ENCODE measurements at places on chromosomes 4 and X.
A peak's percentile ranks its signal among the peaks of the same experiment; 100 is the strongest.

DNA sequence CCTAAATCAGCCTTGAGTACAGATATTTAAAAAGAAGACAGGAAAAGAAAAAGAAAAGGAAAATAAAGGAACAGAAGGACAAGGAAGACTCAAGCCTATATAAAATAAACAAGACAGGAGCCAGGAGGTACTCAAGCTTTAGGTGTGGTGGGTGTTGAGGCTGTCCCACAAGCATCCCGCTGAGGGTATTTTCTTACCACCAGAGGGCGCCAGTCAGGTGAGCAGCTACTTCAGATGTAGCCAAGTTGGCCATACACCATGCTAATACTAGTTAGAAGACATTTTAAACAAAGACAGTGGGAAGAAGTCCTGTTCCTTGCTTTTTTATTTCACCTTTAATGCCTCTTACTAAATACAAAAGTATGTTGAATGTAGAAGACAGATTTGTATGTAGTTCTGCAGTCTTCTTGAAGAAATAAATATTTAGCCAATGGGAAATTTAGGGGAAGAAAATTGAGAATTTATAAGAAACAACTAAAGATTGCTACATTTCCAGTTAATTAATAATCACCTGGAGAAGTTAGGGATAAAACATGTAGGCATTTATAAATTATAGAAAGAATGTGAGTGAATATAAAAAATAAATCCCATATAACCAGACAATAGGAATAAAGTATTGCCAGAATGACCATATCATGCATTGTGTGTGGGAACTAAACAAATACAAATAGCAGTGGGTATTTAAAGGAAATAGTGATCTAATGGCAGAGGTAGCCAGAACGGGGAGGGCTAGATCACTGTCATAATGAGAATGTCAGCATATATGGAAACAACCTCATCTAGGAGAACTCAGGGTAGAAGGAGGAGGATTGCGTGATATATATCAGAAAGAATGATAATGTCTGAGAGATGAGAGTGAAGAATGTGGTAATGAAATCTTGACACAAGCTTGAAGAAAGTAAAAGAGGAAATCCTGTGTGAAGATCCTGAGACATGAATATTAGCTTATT is 71.0 kb downstream of the MTHFD2L start:
- H3K4me1 ChIP-seq: no peaks in the 10 kb centered on the region
- no peak overlapping the region for H3K4me3 ChIP-seq
- peak; percentile 72 for DNase-seq
- no peak overlapping the region for H3K27ac ChIP-seq
- no peaks in the 10 kb centered on the region for H3K27me3 ChIP-seq

GRCh38 chr4:102103368-102103767 is 241.9 kb downstream of the SLC39A8 start:
- H3K4me1 ChIP-seq: no peaks in the 10 kb centered on the region
- DNase-seq: no peak
- H3K27ac ChIP-seq: no peak overlapping the region
- peaks cover 10% of the 10 kb centered on the region for H3K36me3 ChIP-seq
- H3K4me3 ChIP-seq: no peak overlapping the region

DNA sequence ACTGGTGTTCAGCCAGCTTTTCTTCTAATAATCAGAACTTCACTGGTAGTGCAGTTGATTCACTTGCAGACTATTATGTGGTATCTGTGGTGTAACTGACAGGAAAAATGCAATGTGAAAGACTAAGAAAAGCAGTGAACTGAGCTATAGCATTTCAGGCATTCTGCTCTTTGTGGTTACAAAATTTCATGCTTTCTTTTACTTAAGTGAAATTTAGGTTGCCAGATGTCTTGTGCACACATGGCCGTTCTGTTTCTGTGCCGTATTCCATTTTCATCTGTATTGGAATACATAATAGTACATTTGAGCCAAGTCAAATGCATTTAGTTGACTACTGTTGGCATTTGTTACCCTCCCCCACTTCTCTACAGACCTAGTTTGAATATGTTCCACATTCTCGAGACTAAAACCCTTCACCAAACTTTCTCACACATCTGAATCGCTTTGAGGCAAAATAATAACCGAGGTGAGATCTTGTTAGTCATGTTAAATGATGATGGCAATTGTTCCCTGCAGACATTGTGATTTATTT is 8.2 kb downstream of the RTL3 start:
- peaks cover 6% of the 10 kb centered on the region for H3K4me1 ChIP-seq
- no peak for DNase-seq
- H3K4me3 ChIP-seq: no peak overlapping the region
- H3K36me3 ChIP-seq: no peaks in the 10 kb centered on the region
- H3K27me3 ChIP-seq: no peaks in the 10 kb centered on the region
- H3K27ac ChIP-seq: no peak overlapping the region

DNA sequence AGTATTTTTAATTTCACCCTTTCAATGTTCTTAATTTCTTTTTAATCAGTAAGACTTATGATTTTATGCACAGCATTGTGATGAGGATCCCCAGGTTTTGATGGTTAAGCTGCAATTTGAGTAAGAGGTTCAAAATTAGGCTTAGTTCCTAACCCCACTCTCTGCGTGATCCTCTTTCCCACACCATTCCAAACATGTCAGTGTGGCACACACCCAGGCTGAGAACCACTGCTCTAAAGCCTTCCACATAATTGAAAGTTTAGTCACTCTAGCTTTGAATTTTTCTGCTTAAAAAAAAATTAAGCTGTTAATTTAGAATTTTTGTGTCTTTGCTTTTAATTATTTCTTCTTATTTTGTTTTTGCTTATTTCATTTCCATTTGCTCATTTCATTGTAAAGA is 68.8 kb upstream of the SLC7A11 start:
- H3K4me1 ChIP-seq: peaks cover 6% of the 10 kb centered on the region
- H3K4me3 ChIP-seq: no peak overlapping the region
- H3K36me3 ChIP-seq: no peaks in the 10 kb centered on the region
- H3K27me3 ChIP-seq: no peaks in the 10 kb centered on the region

DNA sequence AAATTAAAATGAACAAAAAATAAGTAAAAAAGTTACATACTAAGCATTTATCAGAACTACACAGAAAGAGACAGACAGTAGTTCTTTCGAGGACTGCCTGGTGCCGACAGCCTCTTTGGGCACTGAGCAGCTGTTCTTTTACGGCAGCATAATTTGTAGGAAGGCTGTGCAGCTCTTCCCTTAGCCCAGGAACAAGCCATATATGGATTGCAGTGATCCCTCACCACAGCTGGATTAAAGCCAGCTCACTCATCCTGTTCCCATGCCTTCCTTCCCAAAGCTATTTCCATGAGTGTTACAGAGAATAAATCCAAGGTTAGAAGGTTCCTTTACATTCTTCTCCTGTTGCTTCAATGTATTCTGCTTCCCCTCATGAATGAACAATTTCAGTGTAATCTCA is 71.7 kb downstream of the DDX60L start:
- peaks cover 39% of the 10 kb centered on the region for H3K36me3 ChIP-seq
- DNase-seq: no peak
- H3K4me1 ChIP-seq: no peaks in the 10 kb centered on the region
- no peaks in the 10 kb centered on the region for H3K27me3 ChIP-seq

DNA sequence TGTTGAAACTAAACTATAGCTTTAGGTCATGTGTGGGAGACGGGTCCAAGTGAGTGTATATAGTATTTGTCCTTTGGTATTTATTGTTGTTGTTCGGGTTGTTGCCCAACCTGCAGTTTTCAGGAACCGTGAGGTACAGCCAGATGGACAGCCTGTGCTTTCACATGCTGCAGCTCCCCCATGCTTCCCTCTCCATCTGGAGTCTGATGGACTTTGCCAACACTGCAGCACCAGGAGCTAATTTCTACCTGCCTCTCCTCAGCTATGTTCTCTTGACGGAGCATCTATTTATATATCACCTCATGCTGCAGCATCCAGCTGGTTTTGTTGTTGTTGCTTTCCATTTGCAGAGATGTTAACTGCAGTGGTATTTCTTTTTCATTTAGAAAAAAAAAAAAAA is 80.1 kb downstream of the TLL1 start:
- H3K4me1 ChIP-seq: no peaks in the 10 kb centered on the region
- DNase-seq: no peak
- H3K4me3 ChIP-seq: no peak overlapping the region

DNA sequence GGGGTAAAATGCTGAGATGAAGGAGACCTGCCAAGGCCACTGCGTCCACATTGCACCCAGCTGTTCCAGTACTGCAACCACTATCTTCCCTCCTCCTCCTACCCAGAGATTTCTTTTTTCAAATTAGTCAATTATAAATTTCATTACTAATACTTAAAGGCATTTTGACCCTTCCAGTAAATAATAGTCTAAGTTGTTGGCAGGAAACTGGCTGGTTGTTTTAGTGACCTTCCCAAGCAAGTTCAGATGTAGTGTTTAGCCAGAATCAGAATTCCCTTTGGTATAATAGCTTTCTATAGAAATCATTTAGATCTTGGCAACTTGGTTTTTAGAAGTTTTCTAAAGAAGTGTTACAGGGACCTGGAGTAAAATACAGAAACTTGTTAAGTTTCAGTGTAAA is 66.0 kb downstream of the AASDH start:
- DNase-seq: no peak
- no peaks in the 10 kb centered on the region for H3K36me3 ChIP-seq
- no peaks in the 10 kb centered on the region for H3K27me3 ChIP-seq
- H3K4me1 ChIP-seq: no peaks in the 10 kb centered on the region

- H3K36me3 ChIP-seq: peaks cover 3% of the 10 kb centered on the region
- H3K27ac ChIP-seq: no peak overlapping the region
- no peak overlapping the region for H3K4me3 ChIP-seq
- no peaks in the 10 kb centered on the region for H3K27me3 ChIP-seq
- H3K4me1 ChIP-seq: peaks cover 6% of the 10 kb centered on the region
Observed at GRCh38 chrX:13452283-13452682, 117.1 kb upstream of the EGFL6 start.

GRCh38 chr4:7146786-7147115 is 45.6 kb upstream of the SORCS2 start:
- peaks cover 15% of the 10 kb centered on the region for H3K27me3 ChIP-seq
- DNase-seq: no peak
- no peak overlapping the region for H3K27ac ChIP-seq
- H3K4me3 ChIP-seq: no peak overlapping the region

GRCh38 chrX:78687586-78687985 is 28.5 kb upstream of the RTL3 start:
- no peak overlapping the region for H3K27ac ChIP-seq
- H3K4me1 ChIP-seq: peaks cover 4% of the 10 kb centered on the region
- H3K4me3 ChIP-seq: no peak overlapping the region
- H3K36me3 ChIP-seq: no peaks in the 10 kb centered on the region
- DNase-seq: no peak

- no peaks in the 10 kb centered on the region for H3K27me3 ChIP-seq
- no peak overlapping the region for H3K27ac ChIP-seq
- no peaks in the 10 kb centered on the region for H3K4me1 ChIP-seq
- no peak overlapping the region for H3K4me3 ChIP-seq
- H3K36me3 ChIP-seq: no peaks in the 10 kb centered on the region
Observed at GRCh38 chr4:89753601-89754066, 83.3 kb downstream of the SNCA start.
